Stimulated activated CD4-positive, alpha-beta T cell treated with anti-CD3 and anti-CD28 coated beads, Interleukin-1b, Interleukin-23, amount 100 ng/mL, for 1 hour (primary cell): ENCODE measurements at places on chromosomes 1 and 21.

GRCh38 chr1:40736085-40736531 is 44.6 kb downstream of the NFYC start:
- no peak for DNase-seq

- DNase-seq: no peak
Measured at GRCh38 chr1:220890602-220891001, 11.4 kb downstream of the HLX start.

DNA sequence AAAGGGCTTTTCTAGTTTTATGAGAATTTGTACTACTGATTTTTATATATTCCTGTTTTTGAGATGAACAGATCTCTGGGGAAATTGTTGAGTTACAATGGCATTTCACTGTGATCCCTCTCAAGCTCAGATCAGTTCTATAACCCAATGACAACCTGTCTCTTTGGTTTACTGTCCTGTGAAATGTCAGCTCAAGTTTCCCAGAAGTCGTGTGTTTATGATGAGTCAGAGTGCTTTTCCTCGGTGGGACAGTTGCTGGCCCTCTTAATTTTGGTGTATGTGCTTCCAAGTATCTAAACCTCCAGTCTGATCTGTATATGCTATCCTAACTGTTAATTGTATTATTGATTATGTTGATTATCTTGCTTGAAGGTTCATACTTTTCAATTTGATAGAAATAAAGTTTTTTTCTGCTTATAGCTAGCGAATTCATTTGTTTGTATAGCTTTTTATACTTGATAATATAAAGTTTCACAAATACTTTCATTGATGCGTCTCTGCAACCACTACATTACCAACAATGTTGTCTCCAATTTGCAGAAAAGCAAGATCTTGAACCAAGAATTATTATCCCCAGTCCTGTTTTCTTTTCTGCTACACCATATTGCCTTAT is 77.5 kb upstream of the DNAJC6 start:
- no peak for DNase-seq

DNA sequence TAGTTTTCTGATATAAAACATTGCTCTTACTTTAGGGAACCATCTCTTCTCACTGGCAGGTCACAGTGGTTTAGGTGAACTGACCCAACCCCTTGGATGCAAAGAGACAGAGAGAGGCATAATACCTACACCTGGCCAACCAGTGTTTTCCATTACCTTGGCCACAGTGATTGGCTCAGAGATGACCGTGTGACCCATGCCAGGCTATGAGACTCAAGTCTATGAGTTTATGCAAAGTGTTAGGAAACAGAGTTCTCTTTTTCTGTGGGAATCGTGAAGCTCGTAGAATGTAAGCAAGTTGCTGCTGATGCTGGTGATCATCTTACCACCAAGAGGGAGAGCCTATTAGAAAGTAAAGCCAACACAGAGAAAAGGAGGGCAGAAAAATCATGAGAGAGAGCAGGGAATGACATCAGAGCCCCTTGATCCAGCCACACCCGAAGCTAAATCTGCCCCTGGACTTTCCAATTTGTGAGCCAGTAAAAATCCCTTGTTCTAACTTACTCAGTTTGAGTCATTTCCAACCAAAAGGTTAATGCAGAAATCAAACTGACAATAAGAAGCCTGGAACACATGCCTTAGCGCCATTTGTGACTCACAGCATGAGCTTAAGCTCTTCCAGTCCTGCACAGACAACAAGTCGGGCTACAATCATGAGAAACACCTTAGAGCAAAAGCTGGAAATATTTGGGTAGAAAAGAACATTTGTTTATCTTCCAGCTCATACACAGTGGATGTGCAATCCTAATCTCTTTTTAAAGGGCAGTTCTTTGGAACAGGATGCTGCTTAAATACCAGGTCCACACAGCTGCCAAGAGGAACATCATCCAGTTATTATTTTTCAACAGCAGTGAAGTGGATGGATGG is 81.3 kb upstream of the KAZN start:
- no peak for DNase-seq

- no peak for DNase-seq
Measured at GRCh38 chr1:168092566-168093355, 44.0 kb downstream of the GPR161 start.
